ENCODE measurements at places on chromosomes 5 and 9.

GRCh38 chr5:160185626-160186360 is 43.5 kb upstream of the FABP6 start:
- DNase-seq, result no peak

DNA sequence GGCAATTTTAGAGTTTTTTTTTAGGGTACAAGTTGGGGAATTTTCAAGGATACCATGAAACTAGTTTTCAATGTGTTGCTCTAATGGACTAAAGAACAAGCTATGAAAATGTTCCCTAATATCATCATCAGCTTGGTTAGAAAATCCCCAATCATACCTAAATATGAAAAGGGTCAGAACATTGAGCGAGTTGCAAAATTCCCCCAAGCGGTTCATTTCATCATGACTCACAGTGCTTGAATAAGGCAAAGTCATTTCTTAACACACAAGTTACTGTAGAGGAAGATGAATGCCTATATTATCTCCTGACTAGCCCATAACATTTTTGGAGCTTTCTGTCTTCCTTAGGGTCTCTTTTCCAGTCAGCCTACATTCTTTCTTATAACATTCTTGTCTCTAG is 62.7 kb downstream of the ST8SIA4 start:
- peak; percentile 26 for DNase-seq

- no peak for DNase-seq
Observed at GRCh38 chr5:168961681-168962080, 339.3 kb downstream of the SLIT3 start.

DNA sequence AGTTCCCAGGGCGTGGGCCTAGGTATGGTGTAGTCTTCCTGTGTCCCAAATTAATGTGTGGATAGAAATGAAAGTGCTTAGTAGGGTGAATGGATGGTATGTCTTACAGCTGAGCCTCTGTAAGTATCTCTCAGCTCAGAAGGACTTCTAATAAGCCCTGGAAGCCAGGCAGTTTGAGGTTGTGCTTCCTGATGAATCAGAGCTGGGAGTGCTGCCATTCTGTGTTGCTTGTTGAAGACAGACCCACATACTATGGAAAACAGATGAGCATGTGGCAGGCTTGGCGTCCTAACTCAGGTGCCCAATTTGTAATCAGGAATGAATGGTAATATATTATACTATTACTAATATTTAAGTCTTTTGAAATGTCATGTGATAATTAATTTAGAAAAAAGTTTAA is 69.8 kb downstream of the CMYA5 start:
- no peak for DNase-seq

DNA sequence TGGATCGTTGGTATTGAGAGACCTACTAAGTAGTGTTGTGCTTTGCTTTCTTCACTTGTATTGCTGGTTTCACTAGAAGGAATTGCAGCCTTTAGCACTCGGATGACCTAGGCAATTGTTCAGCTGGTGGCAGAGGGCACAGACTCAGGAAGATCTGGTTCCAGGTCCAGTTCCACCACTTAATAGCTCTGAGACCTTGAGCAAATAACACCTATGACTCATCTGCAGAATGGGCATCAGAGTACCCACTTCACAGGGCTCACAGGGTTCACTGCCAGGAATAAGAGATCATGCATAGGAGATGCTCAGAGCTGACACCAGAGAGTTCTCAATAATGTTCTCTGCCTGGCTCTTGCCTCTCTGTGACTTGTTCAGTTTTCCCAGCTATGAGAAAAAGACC is 133.6 kb downstream of the SIL1 start:
- no peak for DNase-seq

DNA sequence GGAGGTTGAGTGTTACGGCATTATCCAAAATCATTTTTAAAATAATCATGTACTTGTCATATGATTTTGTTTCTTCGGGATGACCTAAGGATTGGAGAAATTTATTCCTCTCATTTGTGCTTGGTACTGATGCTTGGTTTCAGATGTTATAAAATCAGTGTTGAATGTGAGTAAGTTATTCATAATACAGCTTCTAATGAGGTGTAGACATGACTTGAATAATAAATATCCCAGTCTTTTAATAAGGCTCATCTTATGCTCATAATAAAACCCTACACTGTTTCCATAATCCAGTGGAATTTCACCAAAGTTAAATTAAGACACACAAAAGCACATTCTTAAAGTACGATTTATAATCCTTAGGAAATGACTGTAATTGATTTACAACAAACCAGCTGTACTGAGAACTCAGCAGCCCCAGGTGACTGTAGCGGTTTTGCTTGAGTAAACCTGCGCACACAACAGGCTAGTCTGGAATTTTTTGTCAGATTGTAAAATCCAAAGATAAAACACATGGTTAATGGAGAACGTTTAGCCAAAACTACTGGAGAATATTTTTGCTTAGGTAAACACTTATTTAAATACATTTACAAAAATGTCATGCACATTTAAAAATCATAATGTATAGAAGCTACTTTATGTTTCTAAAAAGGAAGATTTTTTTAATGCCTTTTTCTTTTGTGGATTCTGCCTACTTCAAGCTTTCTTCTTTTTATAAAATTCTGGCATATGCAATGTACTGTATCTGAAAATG is 609.8 kb upstream of the GRAMD2B start:
- DNase-seq, result no peak

- DNase-seq, result no peak
Observed at GRCh38 chr5:170740551-170741205, 42.8 kb upstream of the GABRP start.
